T-helper 2 cell (primary cell): ENCODE measurements at places on chromosomes 2 and 18.

GRCh38 chr2:219266886-219267285, 12.3 kb upstream of the DNAJB2 start:
- no peak for DNase-seq

DNA sequence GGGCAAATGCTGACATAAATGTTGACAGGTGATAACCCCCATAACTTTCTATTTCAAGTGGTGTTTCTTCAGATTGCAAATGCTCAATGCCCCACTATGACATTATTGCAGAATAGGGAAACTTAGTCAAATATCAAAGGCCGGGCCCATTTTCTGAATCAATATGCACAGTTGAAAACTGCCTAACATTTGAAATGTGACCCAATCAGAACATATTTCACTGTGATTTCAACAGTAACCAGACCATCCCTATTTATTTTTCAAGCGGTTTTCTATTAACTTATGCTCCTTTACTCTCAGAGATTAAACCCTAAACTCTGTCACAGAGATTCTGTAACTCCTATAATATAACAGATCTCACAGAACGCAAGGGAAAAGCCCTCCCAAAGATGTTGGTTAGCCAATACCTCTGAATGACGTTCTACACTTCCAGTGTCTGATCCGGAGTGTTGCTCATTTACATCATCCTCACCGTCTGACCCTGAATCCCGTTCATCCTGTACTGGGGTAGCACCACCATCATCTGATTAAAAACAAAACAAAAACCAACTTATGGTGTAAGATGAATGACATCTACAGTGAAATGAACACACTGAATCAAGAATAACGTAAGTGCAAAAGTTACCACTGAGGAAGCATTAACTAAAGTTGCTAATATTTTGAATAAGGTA, 2.9 kb downstream of the IWS1 start:
- DNase-seq = peak; percentile 15

DNA sequence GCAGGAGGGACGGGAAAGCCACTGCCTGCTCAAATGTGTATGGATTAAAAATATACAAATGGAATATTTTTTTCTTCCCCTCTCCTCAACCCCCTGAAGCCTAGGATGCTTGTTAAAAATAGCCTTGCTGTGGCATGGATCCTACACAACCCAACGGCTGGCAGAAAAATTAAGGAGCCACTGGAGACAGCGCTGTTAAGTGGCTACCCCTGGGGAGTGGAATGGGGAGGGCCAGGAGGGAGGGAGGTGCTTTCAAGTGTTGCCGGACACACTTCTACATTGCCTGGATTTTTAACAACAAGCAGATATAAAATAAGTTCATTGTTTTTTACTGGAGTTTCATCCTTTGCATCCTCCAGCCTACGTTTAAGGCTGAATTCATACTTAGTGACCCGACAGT, 66.6 kb downstream of the ZBTB7C start:
- no peak for DNase-seq

DNA sequence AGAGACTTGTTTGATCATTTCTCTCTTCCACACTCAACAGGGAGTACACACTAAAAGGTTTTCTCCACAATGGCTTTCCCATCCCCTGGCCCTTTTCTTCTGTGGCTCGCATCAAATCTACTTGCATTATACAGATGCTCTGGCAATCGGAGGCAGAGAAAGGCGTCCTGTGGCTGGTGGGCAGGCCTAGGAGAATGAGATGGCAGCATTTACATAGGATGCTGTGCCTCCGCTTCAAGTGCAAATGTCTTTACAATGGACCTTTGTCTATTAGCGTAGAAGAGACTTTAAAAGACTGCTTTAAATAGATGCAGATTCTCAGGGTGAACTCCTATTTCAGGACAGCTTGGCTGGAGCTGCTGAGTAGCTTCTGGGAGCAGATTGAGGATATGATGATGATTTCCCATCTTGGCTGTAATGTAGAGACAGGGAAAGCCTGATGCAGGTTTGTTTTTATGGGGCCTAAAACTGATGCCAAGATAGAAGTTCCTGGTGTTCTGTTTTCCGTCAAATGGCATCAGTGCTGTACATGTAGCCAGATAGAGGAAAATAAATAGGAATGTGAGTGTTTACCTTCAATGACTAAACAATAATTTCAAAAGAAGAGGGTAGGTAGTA, 423.4 kb downstream of the RND3 start:
- DNase-seq = no peak

DNA sequence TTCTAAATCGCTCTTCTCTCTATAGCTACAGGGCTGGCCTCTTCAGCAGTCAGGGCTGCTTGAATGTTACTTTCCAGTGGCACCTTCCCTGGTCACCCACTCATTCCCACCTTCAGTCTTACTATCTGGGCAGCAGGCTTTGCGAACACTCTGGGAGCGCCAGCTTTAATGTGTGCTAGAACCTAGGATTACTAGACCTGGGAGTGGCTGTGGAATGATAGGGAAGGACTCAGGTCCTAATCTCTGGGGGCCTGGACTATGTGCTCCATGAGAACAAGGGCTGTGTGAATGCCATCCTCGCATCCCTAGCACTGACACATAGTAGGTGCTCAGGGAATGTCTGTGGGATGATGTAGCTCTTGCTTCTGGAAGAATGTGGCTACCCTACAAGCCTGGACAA, 57.6 kb downstream of the BCL2L11 start:
- no peak for DNase-seq

DNA sequence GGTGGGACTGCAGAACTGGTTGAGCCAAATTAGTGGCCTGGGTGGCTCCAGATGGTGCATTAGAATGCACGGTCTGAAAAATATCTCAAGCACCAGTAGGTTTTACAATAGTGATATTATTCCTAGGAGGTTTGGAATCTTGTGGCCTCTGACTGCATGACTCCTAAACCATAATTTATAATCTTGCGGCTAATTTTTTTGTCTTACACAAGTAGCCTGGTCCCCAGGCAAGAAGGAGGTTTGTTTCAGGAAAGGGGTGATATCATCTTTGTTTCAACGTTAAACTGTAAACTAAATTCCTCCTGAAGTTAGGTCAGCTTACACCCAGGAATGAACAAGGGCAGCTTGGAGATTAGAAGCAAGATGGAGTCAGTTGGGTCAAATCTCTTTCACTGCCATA, 98.9 kb upstream of the ARL4C start:
- DNase-seq = no peak

DNA sequence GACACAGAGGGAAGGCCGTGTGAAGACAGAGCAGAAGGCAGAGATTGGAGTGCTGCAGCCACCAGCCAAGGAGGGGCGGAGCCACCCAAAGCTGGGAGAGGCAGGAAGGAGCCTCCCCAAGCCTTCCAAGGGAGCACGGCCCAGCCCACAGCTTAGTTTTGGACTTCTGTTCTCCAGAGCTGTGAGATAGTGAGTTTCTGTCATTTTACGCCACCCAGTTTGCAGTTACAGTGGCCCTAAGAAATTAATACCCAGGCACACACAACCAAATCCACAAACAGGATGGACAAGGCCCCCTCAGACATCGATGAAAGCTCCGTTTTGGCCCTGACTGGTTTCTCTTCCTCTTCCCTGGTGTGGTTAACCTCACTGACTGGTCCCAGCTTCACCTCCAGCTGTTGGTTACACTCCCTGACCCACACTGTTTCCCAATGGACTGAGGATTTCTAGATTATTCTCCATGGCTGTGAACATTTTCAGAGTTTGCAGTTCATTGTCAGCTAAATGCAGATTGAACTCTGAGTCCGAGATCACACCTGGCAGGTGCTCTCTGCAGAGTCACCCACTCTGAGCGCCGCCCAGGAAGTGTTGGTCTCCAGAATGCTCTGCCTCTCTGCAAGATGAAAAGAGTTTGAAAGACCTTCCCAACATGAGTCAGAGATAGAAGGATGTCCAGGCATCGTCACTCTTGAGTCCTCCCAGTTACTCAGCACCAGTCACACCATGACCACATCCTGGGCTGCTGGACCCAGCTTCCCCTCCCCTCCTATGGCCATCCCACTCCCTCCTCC, 100.2 kb downstream of the TWIST2 start:
- no peak for DNase-seq

DNA sequence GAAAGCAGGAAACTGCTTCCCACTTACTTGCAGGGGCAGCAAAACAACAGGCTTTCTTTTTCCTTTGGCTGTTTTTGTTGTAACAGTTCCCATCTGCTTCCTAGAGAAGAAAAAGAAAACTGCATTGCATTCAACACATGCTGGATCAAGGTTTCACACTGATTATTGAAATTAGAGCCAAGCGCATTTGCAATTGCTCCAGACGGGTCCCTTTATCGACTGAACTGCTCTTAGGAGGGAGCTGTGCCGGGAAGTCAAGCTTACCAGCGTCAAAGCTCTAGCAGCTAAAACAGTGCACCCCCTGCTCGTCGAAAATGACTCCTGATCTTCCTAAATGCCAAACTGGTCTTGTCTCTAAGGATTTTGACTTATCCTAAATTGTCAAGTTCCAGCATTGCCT, 164.0 kb upstream of the SESTD1 start:
- no peak for DNase-seq

DNA sequence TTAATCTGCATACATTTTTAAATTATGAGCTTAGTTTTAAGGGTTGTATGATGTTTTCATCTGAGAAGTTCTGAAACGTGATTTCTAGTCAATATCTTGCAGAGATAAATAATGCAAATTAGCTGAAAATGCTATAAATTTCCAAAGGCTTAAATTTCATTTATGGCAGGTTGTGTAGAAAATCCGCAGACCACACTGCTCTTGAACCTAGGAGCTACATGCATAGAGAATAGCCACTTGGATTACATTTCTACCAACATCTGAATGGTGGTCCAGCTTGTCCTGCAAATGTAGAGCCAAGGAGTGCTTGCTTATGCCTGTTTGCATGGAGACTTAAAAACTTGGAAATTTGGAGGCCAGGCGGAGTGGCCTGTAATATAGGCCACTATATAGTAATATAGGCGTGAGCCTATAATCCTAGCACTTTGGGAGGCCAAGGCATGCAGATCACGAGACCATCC, 6.8 kb downstream of the MAT2A start:
- no peak for DNase-seq

DNA sequence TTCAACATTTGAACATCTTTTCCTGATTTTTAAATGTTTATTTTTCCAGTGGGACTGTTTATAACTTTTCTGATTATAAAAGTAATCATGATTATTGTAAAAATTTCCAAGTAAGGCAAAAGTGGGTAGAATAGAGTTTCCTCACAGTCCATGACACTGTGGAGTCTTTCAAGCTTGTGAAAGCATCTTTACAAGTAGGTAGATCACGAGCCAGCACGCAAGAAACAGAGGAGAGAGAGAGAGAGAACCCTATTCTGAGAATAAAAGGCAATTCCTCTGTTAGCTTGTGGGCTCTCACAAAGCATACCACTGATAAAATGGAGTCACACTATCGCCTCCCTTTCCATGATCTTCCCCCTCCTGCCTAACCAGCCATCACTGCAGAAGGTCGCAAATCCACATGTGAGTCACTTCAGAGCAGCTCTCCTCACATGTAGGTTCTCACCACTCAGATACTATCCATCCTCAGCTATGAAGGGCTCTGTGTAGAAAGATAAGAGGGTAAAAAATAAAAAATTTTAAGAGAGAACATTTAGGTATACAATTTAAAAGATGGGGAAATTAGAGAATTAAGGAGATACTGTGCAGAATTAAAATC, 40.3 kb downstream of the AAK1 start:
- DNase-seq = no peak

- no peak for DNase-seq
Measured at GRCh38 chr2:147482111-147482895, 362.5 kb upstream of the ACVR2A start.

- DNase-seq = no peak
Measured at GRCh38 chr2:217834744-217835513, 167.9 kb downstream of the TNS1 start.

GRCh38 chr2:16288371-16289112, 348.2 kb downstream of the MYCN start:
- DNase-seq = no peak

DNA sequence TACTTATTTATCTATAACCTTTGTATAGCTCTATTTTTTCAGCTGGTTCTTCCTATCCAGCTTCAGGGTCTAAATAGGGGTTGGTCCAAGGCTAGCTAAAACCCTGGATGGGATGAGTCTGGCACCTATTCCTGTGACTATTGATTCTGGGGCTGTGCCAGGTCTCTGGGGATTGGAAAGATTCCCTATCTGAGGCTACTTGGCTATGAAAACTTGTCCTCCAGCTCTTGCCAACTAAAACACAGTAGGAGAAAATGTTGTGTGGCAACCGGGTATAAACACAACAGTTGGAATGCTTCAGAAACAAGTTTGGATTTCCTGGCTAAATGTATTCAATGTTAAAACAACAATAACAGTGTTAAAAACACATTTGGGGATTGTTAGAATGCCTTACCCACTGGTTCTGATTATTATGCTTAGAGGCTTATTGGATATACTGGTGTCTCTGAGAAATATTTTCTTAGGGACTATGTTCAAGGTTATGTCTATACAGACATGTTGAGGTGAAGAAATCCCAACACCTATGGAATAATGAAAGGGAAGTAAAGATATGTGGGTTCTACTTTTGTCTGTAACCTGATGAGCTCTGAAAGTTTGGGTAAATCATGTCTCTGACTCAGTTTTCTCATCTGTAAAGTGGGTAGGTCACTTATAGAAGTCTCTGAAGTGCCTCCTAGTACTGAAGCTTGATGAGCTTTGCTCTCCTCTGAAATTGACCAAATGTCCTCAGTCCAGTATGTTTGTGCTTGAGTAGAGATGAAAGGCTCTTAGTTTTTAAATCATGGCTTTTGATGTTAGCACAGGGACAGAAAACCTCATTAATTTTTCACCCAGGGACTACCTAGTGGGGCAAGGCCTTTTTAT, 460.7 kb downstream of the MTX2 start:
- DNase-seq = no peak

DNA sequence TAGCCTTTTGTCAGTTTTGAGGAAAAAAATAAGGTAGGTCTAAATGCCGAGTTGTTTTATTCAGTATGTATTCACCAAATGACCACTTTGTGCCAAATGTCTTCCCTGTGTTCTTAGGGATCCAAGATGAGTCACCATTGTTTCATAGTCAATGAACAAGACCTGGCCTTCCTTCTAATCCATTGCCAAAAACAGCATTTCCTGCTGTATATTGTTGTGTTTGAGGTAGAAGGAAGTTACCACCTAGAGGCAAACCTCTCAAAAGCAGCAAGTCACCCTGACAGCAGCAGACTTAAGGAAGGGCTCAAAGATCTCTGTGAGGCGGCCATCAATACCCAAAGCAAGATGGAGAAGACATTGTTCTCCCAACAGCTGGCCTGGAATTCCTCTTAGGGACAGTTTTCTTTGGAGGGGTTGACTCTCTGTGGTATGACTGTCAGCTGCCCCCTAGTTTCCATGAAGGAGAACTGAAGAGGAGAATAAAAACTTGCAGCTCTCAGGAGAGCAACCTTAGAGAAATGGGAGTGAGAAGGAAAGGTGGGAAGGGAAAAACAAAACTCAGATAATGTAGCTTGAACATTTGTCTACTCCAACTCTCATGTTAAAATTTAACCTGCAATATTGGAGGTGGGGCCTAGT, 328.3 kb downstream of the LRATD1 start:
- DNase-seq = no peak
